ENCODE measurements at places on chromosomes 1 and 21. TPM values are rescaled to one million over a fixed set of nuclear protein-coding genes. Genes with fewer than 3 reads are reported as not detected.

GRCh38 chr1:217009376-217009775, 286.1 kb upstream of the ESRRG start:
- no peak for DNase-seq
- no peak overlapping the region for H3K27ac ChIP-seq
- H3K4me3 ChIP-seq: no peak overlapping the region
- H3K27me3 ChIP-seq: no peaks in the 10 kb centered on the region

DNA sequence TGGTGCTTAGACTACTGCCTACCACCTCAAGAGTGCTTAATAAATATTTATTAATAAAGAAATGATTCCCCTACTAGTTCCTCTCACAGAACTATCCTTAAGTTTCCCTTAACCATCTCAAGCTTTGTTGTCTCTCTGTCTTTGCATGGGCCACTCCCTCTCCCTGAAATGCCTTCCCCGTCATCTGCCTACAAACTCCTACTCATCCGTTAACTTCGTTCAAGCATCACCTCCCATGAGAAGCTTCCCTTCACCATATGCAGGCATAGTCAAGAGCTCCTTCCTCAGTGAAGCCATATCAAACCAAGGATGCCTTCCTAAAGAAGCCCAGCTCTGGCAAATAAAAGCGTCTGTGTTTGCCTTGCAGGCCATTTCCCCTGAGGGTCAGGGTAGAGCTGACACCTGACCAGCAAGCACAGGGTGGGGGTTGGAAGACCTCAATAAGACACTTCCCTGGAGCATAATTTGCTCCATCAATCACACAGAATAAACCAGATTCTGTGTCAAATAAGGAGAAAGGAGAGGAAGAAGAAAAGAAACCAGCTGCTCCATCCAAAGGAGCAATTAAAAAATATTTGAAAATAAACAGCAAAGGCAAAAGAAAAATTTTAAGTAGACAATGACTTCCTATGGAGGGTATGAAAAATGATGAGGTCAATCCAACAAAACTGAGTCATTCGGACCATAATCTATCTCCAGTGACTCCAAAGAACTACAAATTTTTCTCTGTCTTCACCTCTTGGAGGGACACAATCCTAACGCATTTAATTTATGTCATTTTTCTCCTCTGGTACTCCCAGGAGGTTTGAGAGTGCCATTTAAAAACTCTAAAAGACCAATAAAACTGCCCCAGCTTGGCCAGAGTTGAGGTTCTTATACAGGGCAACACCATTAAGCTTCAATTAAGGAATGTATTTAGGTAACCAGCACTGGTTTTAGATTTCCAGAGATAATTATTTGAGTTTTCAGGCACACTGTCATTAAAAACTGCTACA, 303.6 kb downstream of the KCNH1 start:
- no peak for DNase-seq
- H3K4me1 ChIP-seq: no peaks in the 10 kb centered on the region
- H3K4me3 ChIP-seq: no peak overlapping the region

GRCh38 chr1:86227026-86227425, 70.5 kb upstream of the COL24A1 start:
- DNase-seq: no peak
- no peak overlapping the region for H3K27ac ChIP-seq
- H3K4me3 ChIP-seq: no peak overlapping the region
- no peaks in the 10 kb centered on the region for H3K27me3 ChIP-seq
- no peaks in the 10 kb centered on the region for H3K36me3 ChIP-seq

- H3K4me3 ChIP-seq: no peak overlapping the region
- no peaks in the 10 kb centered on the region for H3K36me3 ChIP-seq
- H3K27me3 ChIP-seq: no peaks in the 10 kb centered on the region
- peaks cover 9% of the 10 kb centered on the region for H3K4me1 ChIP-seq
- no peak for DNase-seq
- H3K27ac ChIP-seq: no peak overlapping the region
These were observed 31.7 kb upstream of the MAN1A2 start for GRCh38 chr1:117335376-117336086.

OR2L8 gene
- total RNA-seq: not detected

GRCh38 chr1:150955280-150955679, 19.4 kb downstream of the CERS2 start:
- no peaks in the 10 kb centered on the region for H3K27me3 ChIP-seq
- H3K27ac ChIP-seq: peak overlapping the region; percentile 55
- H3K4me1 ChIP-seq: peaks cover 8% of the 10 kb centered on the region

DNA sequence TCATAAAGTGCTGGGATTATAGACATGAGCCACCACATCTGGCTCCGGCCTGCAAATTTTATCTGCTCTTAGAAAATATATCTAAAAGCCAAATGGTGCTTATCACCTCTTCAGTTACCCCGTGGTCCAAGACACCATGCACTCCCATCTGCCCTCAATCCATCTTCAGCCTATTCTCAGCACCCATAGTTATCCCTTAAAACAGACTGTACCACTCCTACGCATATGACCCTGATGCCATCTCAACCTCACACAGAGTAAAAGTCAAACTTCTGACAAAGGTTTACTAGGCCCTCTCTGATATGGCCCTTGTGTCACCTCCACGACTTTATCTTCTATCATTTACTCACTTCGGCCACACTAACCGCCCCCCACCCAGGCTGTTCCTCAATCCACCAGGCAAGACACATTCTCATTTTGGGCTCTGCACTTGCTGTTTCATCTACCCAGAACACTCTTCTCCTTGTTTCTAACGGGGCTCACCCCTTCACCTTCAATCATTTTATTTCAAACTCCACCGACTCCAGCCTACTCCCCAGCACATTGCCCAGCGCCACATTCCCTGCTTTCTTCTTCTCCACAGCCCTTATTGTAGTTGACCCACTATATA, 33.0 kb downstream of the USP48 start:
- H3K27ac ChIP-seq: no peak overlapping the region
- H3K4me3 ChIP-seq: no peak overlapping the region
- no peak for DNase-seq
- no peaks in the 10 kb centered on the region for H3K4me1 ChIP-seq

- H3K4me3 ChIP-seq: no peak overlapping the region
- DNase-seq: no peak
- no peaks in the 10 kb centered on the region for H3K27me3 ChIP-seq
- no peak overlapping the region for H3K27ac ChIP-seq
These were observed 471.8 kb upstream of the PRMT6 start for GRCh38 chr1:106584676-106585075.

GRCh38 chr1:207852576-207853371, 58.2 kb downstream of the CD34 start:
- peaks cover 2% of the 10 kb centered on the region for H3K36me3 ChIP-seq
- peaks cover 54% of the 10 kb centered on the region for H3K4me1 ChIP-seq
- H3K4me3 ChIP-seq: no peak overlapping the region
- DNase-seq: no peak
- no peak overlapping the region for H3K27ac ChIP-seq
- H3K27me3 ChIP-seq: no peaks in the 10 kb centered on the region

CDC20 gene
- 163 TPM for total RNA-seq

DNA sequence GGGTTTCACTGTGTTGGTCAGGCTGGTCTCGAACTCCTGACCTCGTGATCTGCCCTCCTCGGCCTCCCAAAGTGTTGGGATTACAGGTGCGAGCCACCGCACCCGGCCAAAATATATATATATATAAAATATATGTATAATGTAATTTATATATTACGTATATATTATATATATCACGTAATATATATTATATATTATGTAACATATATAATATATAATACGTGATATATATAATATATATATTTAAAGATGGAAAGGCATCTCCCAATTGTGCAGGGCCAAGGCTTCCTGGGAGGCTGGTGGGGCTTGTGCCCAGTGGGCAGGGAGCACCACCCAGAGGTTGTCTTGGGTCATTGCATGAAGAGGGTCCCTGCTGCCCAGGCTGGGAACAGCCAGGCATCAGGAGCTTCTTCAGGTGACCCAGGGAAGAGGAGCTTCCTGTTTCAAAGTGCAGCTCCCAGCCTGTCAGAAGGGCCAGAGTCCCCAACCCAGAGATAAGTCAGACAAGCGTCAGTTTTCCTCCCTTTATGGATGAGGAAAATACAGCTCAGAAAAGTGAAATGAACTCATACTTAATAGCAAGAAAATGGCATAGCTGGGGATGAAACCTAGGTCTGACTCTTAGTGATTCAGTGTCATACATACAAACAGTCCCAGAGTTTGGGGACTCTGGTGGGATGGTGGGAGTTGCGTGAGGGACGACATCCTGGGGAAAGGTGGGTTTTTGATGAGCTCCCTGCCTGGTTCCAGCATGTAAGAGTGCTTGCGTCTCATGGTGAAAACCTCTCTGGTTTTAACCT, 12.0 kb downstream of the UBE2Q1 start:
- H3K36me3 ChIP-seq: peaks cover 4% of the 10 kb centered on the region
- DNase-seq: peak; percentile 75
- H3K4me3 ChIP-seq: no peak overlapping the region
- H3K27ac ChIP-seq: no peak overlapping the region

TRIM58 gene
- total RNA-seq: 0.24 TPM

DNA sequence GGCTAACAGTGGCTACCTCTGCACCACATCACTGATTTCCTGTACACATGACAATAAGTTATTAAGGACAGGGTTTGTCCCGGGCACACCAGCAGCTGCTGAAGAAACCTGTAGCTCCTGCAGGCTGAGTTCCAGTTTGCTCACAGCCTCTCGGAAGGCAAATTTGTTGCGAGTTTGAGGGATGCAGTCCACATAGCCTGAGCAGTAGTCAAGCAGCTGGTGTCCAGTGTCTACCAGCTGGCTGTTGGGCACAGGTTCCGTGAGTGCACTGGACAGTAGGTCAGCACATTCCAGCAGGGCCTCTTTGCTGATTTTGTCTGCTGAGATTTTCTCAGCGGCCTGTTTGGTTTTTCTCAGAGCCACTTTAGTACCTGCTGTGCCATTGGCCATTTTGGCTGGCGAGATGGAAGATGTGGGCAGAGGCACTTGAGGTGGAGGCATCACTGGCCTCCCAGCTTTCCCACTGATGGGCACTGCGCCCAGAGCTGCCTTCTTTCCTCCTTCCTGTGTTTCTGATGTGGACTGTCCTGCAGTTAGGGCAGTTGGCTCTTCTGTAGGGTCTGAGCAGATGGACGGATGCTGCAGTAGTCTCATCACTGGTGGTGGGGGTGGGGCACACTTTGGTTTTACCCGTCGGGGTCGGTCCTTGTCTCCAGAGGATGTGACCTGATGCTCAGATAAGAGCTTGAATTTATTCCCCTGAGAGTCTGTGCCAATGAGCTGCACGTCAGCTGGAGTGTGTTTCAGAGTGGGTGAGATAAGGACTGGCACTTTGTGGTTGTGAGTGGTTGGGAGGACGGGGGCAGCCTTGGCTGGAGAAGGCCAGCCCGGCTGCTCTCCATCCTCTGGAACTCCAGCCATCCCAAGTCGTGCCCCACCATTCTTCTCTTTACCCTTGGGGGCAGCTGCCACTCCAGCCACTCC, 26.1 kb downstream of the TOR3A start:
- DNase-seq: no peak
- no peak overlapping the region for H3K27ac ChIP-seq
- H3K27me3 ChIP-seq: no peaks in the 10 kb centered on the region
- H3K4me1 ChIP-seq: no peaks in the 10 kb centered on the region
- H3K4me3 ChIP-seq: no peak overlapping the region

CR1L gene
- total RNA-seq: not detected

GPR25 gene
- total RNA-seq: not detected

SH2D2A gene
- total RNA-seq: 221 TPM

- H3K4me3 ChIP-seq: no peak overlapping the region
- H3K36me3 ChIP-seq: no peaks in the 10 kb centered on the region
- no peaks in the 10 kb centered on the region for H3K27me3 ChIP-seq
These were observed 125.1 kb upstream of the COL6A1 start for GRCh38 chr21:45856442-45856841.

OR2T12 gene
- total RNA-seq: not detected

CPLANE2 gene
- 3.0 TPM for total RNA-seq

DNA sequence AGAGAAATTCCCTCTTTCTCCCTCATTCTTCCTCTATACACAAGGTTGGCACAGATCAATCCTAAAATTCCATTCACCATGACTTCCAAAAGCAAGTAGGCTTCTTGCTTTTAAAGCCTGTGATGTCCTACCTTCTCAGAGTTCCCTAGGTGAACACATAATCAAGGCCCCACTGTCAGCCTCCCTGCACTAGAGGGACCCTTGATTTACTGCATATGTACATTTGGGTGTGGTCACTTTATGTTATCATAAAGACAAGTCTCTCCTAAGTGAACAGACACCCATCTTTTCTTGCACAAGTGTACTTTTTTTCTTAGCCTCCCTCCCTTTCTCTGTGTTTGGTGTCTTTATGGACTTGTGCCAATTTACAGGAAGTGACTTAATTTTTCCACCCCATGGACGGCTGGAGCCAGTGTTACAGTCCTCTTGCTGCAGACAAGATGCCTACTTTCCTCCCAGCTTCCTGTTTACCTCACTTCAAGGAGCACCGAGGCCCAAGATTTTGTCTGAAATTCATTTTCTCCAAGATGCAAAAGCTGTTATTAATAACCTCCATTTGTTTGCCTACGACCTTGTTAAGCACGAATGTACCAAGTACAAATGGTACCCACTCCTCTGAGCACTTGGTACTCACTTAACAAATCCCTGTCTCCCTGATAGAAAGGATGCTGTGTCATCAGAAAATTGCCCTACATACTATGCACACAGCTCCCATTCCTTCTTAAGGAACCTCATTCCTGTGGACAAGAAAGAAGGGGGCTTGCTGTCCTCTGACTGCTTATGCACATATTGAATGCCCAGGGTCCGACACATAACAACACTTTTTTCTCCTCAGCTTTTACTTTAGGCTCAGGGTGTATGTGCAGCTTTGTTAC, 82.8 kb upstream of the SLC44A3 start:
- peaks cover 21% of the 10 kb centered on the region for H3K4me1 ChIP-seq
- H3K27ac ChIP-seq: no peak overlapping the region
- DNase-seq: no peak
- H3K36me3 ChIP-seq: no peaks in the 10 kb centered on the region
- no peak overlapping the region for H3K4me3 ChIP-seq

OR2AK2 gene
- 0.35 TPM for total RNA-seq

DNA sequence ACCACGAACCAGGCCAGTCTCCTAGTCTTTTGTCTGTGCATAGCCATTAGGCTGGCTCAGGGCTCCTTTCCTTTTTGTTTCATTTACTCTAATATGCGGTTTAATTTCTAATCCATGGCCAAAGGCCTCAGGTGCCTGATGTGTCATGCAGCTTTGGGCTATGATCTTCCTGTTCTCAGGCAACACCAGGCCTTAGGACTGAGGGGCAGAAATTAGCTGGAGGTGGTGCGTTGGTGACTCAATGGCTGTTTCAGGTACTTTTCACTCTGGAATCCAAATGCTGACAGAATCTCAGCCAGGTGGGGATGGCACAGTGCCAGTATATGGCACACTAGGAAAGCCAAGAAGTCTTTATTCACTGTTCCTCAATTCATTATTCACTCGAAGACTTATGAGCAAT, 105.3 kb downstream of the CACNA1E start:
- no peak overlapping the region for H3K4me3 ChIP-seq
- H3K27ac ChIP-seq: no peak overlapping the region
- no peaks in the 10 kb centered on the region for H3K4me1 ChIP-seq
- no peak for DNase-seq
- H3K27me3 ChIP-seq: peaks cover 26% of the 10 kb centered on the region
- no peaks in the 10 kb centered on the region for H3K36me3 ChIP-seq

GRCh38 chr1:112905395-112906149, 50.4 kb downstream of the SLC16A1 start:
- no peak for DNase-seq
- H3K36me3 ChIP-seq: peaks cover 2% of the 10 kb centered on the region
- peak overlapping the region; percentile 1 for H3K4me3 ChIP-seq
- peak overlapping the region; percentile 29 for H3K27ac ChIP-seq
- H3K4me1 ChIP-seq: peaks cover 35% of the 10 kb centered on the region

LRRC38 gene
- not detected for total RNA-seq

NPHS2 gene
- not detected for total RNA-seq
